ENCODE measurements at places on chromosomes 11 and 22. TPM values are rescaled to one million over a fixed set of nuclear protein-coding genes. Genes with fewer than 3 reads are reported as not detected.

SCO2 gene
- total RNA-seq: 1.1 TPM

B4GAT1 gene
- 57.1 TPM for total RNA-seq

USP28 gene
- 15.1 TPM for total RNA-seq

KRTAP5-11 gene
- not detected for total RNA-seq

Measured in neural progenitor cell (in vitro differentiated cells).